Cardiac muscle cell (in vitro differentiated cells and primary cell): ENCODE measurements at places on chromosomes 16 and 17. TPM values are rescaled to one million over a fixed set of nuclear protein-coding genes. Genes with fewer than 3 reads are reported as not detected.

CFAP52 gene
- total RNA-seq, result not detected in 2 replicates

TNS4 gene
- not detected in 2 replicates for total RNA-seq

EVPLL gene
- total RNA-seq, result not detected in 2 replicates

G6PC1 gene
- not detected in 2 replicates for total RNA-seq

DNA sequence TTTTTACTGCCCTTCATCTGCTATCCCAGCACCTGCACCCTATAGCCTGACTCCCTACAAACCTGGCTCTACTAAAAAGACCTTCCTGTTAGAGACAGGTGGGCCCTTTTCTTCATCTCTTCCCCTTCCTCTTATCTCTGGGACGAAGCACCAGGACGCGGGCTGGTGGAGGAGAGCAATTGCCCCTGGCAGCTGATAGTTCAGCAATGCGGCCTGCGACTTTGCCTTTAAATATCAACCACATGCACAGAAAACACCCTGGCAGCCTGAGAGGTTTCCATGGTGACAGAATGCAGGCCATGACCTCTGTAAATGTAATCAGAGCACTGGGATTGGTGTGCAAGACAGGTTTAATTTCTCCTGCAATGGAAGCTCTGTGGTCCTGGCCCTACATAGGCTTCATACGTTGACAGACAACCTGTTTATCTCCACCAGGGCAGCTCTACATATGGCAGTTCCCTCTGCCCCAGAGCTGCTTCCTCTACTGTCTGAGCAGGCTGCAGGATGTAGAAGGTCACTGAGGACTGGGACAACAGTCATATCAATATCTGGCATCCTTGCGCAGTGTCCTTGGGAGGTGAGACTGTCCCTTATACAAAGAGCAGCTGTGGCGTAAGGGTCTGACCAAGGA is 10.0 kb upstream of the SKAP1 start:
- DNase-seq, result peak; percentile 9

DNA sequence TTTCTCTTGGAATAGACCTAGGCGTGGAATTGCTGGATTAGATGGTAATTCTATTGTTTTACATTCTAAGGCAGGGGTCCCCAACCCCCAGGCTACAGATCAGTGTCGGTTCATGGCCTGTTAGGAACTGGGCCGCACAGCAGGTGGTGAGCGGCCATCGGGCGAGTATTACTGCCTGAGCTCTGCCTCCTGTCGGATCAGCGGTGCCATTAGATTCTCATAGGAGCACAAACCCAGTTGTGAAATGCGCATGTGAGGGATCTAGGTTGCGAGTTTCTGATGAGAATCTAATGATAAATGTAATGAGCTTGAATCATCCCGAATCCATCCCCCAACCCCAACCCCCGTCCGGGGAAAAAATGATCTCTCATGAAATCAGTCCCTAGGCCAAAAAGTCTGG is 23.0 kb downstream of the NLRC5 start:
- no peak for DNase-seq
